ENCODE measurements at places on chromosomes 6 and 20.

GRCh38 chr20:58213121-58213520 lies 15.3 kb downstream of the ANKRD60 start:
- no peaks in the 10 kb centered on the region for H3K36me3 ChIP-seq
- H3K27me3 ChIP-seq, result no peaks in the 10 kb centered on the region
- H3K4me3 ChIP-seq, result no peak overlapping the region
- H3K4me1 ChIP-seq, result peaks cover 24% of the 10 kb centered on the region

DNA sequence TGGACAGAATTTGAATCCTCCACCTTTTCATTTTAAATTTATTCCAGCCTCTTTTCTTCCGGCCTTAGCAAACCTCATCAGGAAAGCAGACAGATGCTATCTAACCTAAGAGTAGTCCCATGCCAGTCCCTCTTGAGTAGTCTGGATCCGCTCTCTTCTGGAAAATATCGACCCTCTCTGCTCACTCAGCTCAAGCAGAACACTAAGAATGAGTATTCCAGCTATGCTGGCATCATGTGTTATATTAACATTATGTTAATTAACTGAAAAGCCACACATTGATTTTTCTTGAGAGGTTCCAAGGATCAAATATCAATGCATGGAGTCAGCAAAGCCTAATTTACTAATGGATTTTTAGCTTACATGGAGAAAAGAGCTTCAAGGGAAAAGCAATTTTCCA lies 161.4 kb downstream of the ID4 start:
- H3K36me3 ChIP-seq, result no peaks in the 10 kb centered on the region
- H3K4me1 ChIP-seq, result no peaks in the 10 kb centered on the region
- H3K27me3 ChIP-seq, result no peaks in the 10 kb centered on the region
- H3K4me3 ChIP-seq, result no peak overlapping the region
- no peak for DNase-seq

- H3K36me3 ChIP-seq, result no peaks in the 10 kb centered on the region
- H3K4me3 ChIP-seq, result no peak overlapping the region
- H3K27ac ChIP-seq, result no peak overlapping the region
- no peaks in the 10 kb centered on the region for H3K27me3 ChIP-seq
- DNase-seq, result no peak
Measured at GRCh38 chr6:147479857-147480256, 28.6 kb upstream of the SAMD5 start.

DNA sequence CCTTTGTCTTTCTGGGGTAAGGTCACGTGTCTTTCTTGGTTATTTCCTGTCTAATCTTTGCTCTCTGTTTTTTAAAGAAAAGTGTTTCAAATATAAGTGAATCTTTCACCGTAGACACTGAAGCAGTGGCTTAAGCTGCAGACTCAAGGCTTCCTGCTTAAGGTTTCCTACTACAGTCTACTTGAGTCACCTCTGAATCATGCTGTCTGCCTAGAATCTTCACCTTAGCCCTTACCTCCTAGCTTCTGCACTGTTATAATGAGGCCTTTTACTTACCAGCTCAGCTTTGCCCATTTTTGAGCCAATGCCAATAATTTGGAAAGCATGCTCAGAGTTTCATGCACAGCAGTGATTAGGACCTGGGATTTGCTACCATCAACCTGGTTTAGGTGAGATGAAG lies 30.6 kb downstream of the ADGRF4 start:
- no peak overlapping the region for H3K27ac ChIP-seq
- H3K4me1 ChIP-seq, result no peaks in the 10 kb centered on the region
- H3K36me3 ChIP-seq, result no peaks in the 10 kb centered on the region
- H3K27me3 ChIP-seq, result no peaks in the 10 kb centered on the region
- DNase-seq, result no peak

- H3K36me3 ChIP-seq, result no peaks in the 10 kb centered on the region
- no peaks in the 10 kb centered on the region for H3K4me1 ChIP-seq
- no peak overlapping the region for H3K4me3 ChIP-seq
- no peaks in the 10 kb centered on the region for H3K27me3 ChIP-seq
- DNase-seq, result no peak
- no peak overlapping the region for H3K27ac ChIP-seq
Measured at GRCh38 chr6:134447883-134448387, 130.0 kb upstream of the SGK1 start.

- H3K27me3 ChIP-seq, result no peaks in the 10 kb centered on the region
- no peak overlapping the region for H3K27ac ChIP-seq
- no peak overlapping the region for H3K4me3 ChIP-seq
- no peak for DNase-seq
Measured at GRCh38 chr6:135267085-135267484, 86.0 kb downstream of the MYB start.

DNA sequence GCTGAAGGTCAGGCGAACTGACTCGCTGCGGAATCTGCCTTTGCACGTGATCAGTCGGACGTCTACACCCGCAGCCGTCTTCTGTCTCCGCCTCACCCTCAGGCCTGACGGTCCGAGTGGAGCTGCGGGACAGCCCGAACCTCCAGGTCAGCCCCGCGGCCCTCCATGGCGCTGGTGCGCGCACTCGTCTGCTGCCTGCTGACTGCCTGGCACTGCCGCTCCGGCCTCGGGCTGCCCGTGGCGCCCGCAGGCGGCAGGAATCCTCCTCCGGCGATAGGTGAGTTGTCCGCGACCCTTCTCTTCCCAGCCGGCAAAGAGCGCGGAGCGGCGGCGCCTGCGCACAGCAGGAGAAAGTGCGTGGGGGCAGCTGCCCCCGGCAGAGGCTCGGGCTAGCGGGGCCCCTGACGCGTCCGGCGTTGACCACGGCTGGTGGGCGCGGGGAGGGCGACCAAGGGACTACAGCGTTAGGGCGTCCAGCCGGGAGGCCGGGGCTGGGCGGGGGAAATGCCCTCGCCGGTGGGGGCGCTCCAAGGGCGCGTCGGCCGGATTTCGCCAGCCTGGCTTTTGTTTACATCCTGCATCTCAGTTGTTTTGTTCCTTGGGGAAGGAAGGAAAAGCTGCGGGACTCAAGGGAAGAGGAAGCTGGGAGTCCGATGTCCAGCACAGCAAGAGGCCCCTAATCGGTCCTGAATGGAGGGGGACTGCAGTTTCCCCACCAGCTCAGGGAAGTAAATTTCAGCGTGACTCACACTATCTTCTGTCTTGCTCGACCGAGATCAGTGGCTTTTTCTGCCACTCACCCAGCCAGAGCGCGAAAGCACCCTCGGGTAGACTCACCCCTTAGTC lies at the start of gene SMPDL3A:
TSS of gene SMPDL3A (plus strand) at position 77 of the 846 bp plus-strand sequence. CDS start at position 166, 89 bp downstream.
- no peaks in the 10 kb centered on the region for H3K36me3 ChIP-seq
- peaks cover 6% of the 10 kb centered on the region for H3K4me1 ChIP-seq
- no peaks in the 10 kb centered on the region for H3K27me3 ChIP-seq
- peak; percentile 71 for DNase-seq
- H3K27ac ChIP-seq, result peak within 1 kb of the TSS; percentile 92

DNA sequence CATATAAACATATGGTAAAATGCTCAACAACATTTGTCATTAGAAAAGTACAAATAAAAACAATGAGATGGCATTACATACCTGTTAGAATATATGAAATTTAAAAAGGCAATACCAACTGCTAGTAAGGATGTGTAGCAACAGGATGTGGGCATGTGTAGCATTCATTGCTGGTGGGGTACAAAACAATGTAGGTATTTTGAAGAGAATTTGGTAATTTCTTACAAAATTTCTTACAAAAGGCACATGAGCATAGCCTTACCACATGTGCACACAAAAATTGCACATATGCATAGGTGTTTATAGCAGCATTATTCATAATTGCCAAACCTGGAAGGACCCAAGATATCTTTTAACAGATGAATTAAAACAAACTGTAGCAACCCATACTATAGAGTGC lies 1355.1 kb upstream of the CITED2 start:
- no peak overlapping the region for H3K4me3 ChIP-seq
- no peaks in the 10 kb centered on the region for H3K4me1 ChIP-seq
- no peak for DNase-seq
- H3K27ac ChIP-seq, result no peak overlapping the region
- H3K27me3 ChIP-seq, result no peaks in the 10 kb centered on the region
- no peaks in the 10 kb centered on the region for H3K36me3 ChIP-seq

DNA sequence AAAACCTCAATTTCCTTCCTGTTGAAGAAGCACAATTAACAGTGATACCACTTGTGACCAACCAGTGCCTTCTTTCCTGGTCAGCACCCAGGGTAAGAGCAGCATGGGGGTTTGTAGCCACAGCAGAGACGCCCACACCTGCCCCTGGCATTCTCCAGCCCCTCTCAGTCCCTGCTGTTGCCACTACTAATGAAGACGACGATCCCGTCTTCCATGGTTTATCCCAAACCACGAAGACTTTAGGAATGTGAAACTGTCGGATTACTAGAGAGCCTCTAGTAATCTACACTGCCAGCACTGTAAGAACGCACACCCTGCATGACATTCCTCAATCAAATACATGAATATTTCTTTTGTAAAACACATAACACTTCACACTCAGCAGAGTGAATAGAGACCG lies 60.0 kb downstream of the GINS1 start:
- no peaks in the 10 kb centered on the region for H3K4me1 ChIP-seq
- H3K27me3 ChIP-seq, result no peaks in the 10 kb centered on the region
- no peak overlapping the region for H3K4me3 ChIP-seq
- no peak overlapping the region for H3K27ac ChIP-seq

DNA sequence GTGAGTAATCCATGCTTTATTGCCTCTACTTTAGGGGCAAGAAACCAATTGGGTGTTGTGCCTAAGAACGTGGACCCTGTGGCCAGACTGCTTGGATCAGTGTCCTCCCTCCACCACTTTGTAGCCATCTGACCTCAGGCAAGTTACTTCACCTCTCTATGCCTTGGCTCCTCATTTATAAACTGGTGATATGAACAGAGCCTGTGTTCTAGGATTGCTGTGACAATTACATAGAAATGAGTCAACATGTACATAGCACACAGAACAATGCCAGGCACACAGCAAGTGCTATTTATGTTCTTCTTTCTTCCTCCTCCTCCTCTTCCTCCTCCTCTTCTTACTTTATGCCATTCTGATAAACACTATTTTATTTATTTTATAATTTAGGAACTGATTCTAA lies 339.4 kb downstream of the CD83 start:
- no peak for DNase-seq
- H3K36me3 ChIP-seq, result no peaks in the 10 kb centered on the region
- H3K4me3 ChIP-seq, result no peak overlapping the region
- H3K27ac ChIP-seq, result no peak overlapping the region
- H3K4me1 ChIP-seq, result no peaks in the 10 kb centered on the region
